ENCODE measurements at places on chromosomes 6 and 20.

DNA sequence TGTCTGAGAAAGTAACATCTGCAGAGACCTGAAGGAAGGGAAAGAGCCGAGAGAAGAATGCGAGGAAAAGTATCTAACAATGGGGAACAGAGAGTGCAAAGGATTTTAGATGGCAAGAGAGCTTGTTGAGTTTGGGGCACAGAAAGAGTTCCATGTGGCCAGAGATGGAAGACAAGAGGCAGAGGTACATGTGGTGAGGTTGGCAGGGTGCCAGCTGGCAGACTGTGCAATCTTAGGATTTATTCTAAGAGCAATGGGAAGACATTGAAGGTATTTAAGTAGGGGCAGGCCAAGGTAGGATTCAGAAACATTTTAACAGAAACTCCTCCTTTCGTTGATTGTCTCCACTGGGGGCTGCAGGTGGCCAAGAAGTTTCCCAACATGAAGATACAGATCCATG lies 20.4 kb upstream of the LBP start:
- DNase-seq: no peak

DNA sequence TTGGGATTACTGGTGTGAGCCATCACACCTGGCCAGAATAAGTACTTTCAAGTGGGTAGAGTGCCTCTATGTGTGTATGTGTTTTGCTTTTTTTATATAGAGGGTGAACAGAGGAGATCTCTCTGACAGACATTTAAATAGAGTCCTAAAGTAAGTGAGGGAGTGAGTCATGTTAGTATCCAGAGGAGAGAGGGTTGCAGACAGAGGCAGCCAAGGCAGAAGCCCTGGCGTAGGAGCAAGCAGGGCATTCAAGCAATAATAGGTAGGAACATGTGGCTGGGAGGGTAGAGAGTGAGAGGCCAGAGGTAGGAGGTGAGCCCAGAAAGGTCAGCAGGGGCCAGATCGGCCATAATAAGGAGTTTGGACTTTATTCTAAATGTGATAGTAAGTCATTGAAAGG lies 48.9 kb downstream of the PHF20 start:
- DNase-seq: peak; percentile 57

DNA sequence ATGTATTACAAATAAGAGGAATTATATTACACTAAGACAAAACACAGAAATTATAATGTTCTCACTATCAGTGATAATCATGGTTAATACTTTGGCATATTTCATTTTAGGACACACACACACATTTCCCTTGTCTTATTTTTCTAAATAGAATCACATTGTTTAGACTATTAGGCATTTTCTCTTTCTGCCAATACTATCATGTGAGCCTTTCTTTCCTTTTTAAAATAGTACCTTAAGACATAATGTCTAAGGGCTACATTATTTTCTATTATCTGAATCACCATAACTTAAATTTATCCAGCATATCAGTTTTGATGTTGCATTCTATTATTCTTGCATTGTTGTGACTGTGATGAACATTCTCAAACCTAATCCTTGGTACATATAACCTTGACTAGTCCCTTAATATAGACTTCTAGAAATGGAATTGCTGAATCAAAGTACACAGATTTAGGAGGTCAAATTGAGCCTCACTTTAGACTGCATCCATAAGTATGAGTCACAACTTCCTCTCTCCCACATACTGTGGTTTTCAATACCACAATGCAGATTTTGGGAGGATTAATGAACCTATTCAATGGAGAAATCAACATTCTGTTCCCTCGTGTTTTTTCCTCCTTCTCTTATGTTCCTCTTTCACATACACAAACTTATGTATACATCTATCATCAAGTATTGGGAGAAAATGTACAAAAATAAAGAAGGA lies 212.6 kb downstream of the MOXD1 start:
- DNase-seq: peak; percentile 66

DNA sequence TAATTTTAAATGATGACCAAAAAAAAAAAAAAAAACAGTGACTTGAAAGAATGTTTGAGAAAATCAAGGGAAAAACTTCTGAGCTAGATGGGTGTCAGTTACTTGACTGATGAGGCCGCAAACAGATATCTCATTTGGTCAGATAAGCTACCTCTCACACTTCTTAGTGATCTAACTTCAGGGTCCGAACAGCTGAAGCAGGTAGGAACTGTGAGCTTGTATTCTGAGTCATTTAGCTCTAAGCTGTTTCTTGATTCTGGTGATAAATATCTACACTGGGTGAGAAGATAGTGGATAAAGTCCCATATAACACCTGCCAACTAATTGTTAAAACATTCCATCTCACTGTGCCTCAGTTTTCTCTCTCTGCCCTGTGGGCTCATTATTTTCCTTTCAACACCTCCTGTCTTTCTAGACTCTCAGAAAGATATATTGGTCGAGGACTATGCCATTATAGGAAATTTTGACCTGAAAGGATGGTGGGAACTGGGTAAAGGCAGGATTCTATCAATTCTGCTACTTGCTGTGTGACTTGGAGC lies 7.7 kb downstream of the KIF3B start:
- no peak for DNase-seq

- no peak for DNase-seq
Measured at GRCh38 chr6:1770435-1770843, 160.7 kb downstream of the FOXC1 start.

DNA sequence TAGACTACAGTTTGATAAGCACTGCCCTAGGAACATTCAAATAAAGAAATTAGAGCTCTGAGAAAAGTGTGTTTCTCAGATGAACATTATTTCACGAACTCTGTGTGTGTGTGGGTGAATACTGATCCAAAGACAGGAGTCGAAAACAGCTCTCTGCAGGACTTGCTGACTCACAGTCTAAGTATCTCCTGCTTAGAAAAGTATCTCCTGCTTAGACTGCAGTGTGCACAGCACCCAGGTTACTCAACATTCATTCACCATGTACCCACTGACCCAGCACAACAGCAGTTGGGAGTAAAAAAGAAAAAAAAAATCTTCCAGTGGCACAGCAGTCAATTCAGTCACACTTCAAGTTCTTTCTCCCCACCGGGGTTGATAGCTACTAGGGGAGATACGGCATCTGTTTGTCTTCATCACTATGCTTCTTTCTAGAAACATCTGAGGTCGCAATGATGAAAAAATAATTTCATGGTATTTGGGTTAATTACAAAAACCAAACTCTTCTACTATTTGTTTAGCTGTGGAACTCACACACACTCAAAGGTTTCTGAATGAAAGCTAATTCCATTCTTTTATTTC lies 48.0 kb downstream of the GCLC start:
- DNase-seq: peak; percentile 88

GRCh38 chr20:11403711-11404110 lies 514.0 kb upstream of the BTBD3 start:
- DNase-seq: no peak

DNA sequence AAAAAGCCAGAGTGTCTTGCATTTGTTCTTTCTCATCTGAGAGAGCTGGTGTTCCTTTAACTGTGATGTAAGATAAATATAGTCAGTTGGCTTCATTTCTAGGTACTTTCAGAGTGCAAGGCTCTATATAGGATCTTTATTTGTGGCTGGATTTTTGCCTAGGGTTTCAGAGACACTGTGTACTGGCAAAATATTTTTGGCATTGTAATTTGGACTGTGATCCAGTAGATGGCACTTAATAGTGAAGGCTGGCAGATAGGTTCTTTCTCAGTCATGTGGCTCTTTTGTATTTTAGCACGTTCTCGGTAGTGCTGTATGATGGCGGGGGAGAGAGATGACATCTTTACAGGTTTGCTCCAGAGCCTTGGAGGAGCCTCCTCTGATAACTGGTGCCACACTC lies 26.8 kb upstream of the SLC35B3 start:
- DNase-seq: no peak

Data from mesenchymal stem cell (in vitro differentiated cells and primary cell).